ENCODE measurements at places on chromosomes 5 and 9.

GRCh38 chr9:8419596-8420275, 620.2 kb upstream of the DMAC1 start:
- no peak for DNase-seq

DNA sequence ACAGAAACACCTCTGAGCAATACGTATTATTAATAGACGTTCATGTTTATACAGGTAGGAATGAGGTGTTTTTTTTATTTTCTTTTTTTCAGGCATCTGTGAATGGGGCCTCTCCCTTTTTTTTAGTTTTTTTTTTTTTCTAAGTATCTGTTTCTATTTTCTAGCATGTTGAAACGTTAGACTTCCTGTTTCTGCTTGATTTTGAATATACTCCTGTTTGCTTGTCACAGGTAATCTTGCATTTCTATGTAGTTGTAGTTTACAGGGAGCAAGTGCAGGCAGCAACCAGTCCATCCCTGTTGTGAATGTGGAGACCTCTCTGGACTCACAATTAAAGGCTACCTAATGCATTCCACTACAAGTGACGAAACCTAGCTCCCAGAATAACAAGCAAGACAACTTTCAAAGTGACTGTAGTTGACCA, 22.8 kb upstream of the TNFAIP8 start:
- DNase-seq, result no peak

DNA sequence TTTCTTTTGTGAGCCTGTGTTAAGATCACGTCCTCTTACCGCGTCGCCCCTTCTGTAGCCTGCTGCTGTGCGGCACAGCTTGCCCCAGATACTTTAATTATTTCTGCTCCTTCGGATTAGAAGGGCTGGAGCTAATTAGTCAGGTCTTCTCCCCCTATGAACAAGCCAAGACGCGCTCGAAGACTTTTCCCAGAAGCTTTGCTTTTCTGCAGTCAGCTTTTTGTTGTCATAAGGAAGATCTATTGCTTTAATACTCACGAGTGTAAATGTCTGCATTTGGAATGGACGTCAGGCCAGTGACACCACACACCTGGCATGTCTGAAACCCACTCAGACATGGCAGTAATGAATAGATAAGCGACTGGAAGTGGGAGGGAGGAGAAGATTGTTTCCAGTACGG, 37.0 kb downstream of the PRUNE2 start:
- no peak for DNase-seq

DNA sequence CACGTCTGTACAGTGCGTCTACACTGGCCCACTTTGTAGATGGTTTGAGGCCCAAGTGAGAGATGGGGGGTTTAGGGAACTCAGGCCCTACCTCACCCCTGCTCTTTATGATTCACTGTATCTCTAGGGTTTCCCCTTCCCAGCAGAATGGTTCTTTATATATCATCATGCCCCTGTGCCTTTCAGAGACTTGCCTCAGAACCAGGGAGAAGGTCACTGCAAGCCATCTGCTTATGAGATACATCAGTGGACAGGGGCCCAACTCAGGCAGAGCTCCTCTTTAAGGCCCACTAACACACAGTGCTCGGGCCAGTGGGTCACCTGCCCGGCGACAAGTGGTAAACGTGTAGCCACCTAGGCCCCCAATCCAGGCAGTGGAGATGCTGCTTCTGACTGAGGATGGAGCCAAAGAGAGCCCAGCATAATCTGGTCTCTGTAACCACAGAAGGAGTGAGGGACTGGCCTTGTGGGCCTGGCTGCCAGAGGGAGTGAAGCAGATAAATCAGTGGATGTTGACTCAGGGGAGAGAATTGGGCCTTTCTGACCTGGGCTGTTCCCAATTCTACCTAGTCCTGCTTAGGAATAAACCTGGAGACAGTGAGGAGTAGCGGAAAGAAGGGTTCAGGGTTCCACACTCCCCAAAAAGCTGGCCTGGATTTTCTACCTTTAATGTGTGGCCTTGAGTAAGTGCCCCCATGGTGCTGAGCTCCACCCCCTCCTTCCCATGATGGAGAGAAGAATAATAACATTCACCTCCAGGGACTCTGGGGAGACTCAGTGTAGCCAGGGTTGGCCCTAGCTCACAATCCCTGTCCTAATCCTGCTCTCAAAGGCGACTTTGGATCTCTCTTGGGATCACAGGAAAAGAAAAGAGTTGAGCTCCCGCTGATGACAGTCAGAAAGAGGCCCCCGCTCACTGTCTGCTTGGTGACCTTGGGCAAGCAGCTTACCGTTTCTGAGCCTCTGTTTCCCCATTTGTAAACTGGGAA, 2.8 kb upstream of the DUSP1 start:
- DNase-seq, result no peak

DNA sequence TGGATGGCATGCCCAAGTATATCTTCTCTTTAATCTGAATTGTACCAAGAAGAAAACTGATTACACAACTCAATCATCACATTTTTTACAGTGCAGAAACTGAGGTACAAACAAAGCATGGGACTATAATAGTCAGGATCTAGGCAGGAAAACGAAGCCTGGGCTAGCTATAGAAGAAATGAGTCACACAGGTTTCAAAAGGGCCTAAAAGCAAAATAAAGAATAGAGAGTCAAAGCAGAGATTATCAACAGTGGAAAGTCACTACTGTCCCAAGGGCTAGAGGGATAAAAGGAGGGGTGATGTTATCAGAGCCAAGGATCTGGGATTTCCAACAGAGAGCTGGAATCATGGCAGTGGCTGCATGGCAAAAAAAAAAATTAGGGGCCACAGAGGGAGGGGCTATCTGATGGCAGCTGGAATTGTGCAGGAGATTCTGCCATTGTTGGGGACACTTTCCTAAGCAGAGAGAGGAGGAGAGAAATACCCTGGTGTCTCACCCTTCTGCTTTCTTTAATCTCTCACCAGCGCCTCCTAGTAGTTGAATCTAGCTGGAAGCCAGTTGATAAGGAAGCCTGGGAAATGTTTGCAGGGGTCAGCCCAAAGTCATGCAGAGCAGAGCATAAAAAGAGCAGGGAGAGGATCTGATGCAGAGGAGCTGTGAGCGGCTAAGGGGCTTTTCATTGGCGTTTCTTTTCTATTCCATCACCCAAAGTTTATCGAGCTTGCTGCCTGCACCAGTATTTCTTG, 343.2 kb downstream of the ACTL7B start:
- no peak for DNase-seq

DNA sequence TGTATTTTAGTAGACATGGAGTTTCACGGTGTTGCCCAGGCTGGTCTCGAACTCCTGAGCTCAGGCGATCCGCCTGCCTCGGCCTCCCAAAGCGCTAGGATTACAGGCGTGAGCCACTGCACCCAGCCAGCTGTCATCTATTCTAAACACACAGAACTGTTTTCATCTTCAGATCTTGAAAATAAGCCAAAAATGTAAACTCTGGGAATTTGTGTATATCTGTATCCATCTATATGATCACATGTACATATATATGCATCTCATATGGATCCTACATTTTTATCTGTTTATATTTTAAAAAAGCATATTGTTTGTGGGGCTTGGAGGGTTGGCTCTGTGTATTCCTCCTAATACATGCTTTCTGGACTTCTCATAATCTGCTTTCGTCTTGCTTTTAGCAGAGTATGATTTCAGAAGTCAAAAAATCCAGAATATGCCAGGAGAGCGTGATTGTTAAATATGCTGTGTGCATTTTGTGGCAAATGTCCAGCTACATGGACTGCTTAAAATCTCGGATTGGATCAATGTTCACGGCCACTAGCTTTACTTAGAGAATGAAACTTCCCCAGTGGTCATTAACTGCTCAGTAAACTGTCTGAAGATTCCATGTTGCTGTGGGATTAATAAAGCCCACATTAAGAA, 274.4 kb upstream of the IRX1 start:
- DNase-seq, result no peak

DNA sequence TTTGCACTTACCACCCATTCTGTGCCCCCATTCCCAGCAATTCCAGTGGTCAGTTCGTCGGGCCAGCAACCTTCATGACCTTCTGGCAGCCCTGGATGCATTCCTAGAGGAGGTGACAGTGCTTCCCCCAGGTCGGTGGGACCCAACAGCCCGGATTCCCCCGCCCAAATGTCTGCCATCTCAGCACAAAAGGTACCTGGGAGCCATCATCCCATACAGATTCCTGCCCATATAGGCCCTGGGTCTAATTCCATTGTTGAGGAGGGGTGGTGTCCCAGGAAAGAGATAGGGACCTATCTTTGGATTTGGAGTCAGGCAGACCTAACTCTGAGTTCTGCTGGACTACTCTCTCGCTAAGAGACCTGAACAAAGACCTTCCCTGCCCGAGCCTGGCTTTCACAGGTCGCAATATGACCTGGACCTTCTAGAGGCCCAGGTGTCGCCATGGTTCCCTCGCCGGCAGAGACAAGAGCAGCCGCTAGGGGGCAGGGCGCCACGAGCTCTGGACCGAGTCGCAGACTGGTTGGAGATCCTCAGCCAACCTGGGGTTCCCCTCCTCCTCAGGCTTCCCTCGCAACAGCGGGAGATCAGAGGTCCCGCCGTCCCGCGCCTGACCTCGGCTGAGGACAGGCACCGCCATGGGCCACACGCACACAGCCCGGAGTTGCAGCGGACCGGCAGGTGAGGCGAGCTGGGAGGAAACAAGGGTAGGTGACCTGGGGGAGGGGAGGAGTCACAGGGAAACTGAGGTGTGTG, 3.1 kb downstream of the SLC4A9 start:
- no peak for DNase-seq

All from HFF-Myc (cell line).